ENCODE measurements at places on chromosomes 7 and 10. TPM values are rescaled to one million over a fixed set of nuclear protein-coding genes. Genes with fewer than 3 reads are reported as not detected.

The DRGX gene
- 65.2 TPM for total RNA-seq

The NPFFR1 gene
- total RNA-seq, result not detected

The SEC61A2 gene
- total RNA-seq, result 24.4 TPM

The ZNF727 gene
- total RNA-seq, result not detected

DNA sequence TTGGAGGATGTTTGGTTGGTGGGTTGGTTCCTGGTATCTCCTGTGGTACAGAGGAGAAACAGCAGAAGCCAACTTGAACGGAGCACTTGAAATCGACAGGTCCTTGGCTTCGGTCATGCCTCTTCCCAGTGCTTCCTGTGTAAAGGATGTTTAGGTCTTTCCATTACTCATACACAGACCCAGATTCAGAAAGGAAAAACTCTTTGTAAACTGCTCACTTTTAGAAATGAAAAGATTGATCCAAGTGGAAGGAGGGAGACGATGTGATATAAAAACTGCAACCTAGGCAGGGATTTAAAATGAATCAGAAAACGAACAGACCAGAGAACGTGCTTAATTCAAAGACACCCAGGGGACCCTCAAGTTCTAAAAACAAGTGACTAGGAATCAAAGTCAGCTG lies 338.4 kb downstream of the GALNT17 start:
- no peak for DNase-seq

GRCh38 chr7:1672851-1673486 lies 2.9 kb downstream of the ELFN1 start:
- no peak for DNase-seq

Data from glutamatergic neuron (in vitro differentiated cells).